AG04450 (cell line): ENCODE measurements at places on chromosomes 5 and 9. TPM values are rescaled to one million over a fixed set of nuclear protein-coding genes. Genes with fewer than 3 reads are reported as not detected.

The SPARC gene
- 5,773 and 5,780 TPM in 2 replicates for polyA plus RNA-seq

The PCDHA12 gene
- not detected in 2 replicates for polyA plus RNA-seq

GRCh38 chr5:8320244-8320643 lies 451.3 kb downstream of the MTRR start:
- no peak for DNase-seq

GRCh38 chr9:130870491-130871381 lies 25.9 kb downstream of the QRFP start:
- no peak for DNase-seq

DNA sequence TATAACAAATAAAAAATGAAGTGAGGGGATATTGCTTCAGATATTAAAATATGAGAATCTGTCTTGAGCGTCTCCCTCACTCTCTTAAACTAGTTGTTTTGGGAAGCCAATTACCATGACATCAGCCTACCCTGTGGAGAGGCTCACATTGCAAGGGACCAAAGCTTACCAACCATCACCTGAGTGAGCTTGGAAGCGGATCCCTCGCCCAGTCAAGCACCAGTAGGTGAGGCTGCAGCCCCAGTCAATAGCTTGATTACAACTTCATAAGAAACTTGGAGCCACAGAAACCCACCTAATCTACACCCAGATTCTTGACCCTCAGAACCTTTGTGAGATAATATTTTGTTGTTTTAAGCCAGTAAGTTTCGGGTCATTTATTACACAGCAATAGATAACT lies 206.2 kb downstream of the CEMIP2 start:
- DNase-seq = no peak

DNA sequence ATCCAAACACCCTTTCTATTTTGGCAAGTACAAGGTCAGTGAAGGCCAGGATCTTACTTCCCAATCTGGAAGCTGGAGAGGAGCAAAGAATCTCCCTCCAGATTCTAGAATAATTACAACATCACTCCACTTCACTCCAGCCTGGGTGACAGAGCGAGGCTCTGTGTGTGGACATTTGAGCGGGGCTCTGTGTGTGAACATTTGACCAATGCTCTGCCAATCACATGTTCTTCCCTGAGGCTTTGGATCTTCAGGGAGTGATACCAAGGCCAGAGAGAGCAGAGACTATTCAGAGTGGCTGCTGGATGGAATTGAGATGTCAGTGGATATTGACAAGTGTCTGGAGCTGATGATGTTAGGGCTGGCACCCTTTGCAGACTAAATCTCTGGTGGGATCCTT lies 24.7 kb upstream of the ANKRD34B start:
- no peak for DNase-seq

GRCh38 chr9:68418259-68418845 lies 61.9 kb downstream of the PGM5 start:
- no peak for DNase-seq
